Activated B cell treated with CpG ODN at 0.5 μM for 24 hours (primary cell): ENCODE measurements at places on chromosomes 7 and 10. TPM values are rescaled to one million over a fixed set of nuclear protein-coding genes. Genes with fewer than 3 reads are reported as not detected.

DNA sequence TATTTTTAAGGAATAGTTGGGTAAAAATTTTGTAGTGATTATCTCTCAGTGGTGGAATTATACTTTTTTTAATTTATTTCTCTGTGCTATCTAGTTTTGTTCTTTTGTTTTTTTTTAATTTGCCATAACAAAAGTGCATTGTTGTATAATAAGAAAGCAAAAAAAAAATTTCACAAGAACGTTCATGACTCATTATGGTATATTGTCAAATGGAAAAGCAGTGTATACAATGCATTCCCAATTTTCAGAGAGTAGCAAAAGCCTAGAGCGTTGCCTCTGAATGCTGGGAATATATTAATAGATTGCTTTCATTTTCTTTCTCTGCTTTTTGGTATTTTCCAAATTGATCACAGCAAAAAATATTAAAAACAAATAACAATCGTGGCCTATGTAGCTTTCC, 46.3 kb upstream of the GPAM start:
- DNase-seq = no peak

DNA sequence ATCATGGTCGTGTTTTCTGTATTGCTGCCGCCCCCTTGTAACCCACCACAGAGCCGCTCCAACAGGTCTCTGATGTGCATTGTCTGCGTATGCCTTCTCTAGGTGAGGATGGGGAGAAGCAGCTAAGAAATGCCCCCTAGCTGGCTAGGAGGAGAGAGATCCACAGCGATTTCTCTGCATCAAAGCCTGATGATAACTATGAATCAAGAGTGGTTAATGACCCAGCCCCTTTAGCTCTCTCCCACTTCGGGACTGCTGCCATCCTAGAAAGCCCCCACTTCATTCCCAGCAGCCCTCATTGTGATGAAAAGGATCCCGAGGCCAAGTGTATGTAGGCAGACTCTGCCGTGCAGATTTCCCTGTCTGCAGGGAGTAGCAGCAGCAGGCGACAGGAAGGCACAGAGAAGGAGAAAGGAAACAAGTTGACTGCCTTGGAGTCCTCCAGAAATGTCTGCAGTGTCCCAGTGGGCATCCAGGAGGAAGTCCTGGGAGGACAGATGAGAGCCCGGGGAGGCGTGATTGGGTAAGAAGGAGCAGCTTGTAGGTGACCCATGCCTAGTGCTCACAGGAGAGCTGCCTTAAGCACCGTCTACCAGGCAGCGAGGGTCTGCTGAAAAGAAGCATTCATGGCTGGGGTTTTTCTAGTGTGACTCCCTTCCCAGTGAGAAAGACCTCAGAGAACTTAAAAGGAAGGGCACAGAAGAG, 2.9 kb downstream of the PLXNA4 start:
- DNase-seq = no peak

OGDHL gene
- not detected in 2 replicates for total RNA-seq

DNA sequence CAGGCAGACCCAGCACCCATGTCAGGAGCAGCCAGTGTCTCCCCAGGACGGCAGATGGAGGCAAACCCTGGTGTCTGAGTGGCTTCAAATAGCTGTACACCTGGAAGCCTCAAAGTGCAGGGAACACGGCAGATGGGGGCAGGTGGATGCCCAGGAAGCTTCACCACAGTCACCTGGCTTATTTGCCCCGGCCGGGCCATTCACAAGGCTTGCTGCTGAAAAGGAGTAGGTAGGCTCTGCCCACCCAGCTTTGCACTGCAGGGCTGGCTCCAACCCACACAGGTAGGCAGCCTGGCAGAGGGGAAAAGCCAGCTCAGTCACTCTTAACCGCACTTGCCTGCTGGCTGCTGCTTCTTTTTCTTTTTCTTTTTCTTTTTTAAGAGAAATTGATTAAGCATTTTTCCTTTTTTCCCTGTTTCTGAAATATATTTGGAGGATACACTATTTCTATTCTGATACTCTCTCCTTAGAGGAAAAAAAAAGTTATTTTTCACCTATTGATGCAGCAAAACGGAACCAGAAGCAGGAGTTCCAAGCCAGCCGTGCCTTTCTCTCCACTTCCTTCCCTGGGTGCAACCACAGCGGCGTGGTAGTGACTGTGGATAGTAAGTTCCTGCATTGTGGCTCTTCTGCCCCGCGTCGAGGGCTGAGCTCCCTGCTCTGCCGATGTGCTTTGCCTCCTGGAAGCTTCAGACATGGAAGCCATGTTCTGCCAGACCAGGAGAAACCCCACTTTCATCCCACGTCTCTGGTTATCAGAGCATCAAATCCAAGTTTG, 118.3 kb downstream of the KLF6 start:
- no peak for DNase-seq

FXYD4 gene
- not detected in 2 replicates for total RNA-seq

GRCh38 chr7:127940381-127941160, 90.7 kb downstream of the LRRC4 start:
- DNase-seq = no peak

DNA sequence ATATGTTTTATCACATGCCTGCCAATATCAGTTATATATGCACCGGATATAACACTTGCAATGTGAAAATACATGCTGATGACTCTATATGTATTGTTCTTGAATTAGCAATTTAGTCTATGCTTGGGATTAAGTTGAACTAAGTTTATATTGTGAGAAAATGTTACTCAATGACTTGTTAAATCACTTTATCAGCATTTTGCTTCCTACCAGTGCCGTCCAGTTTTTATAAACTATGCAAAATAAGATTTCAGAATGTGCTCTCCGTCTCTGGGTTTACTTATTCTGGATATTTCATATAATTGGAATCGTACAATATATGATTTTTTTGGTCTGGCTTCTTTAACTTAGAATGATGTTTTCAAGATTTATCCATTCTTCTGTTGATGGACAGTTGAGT, 25.5 kb upstream of the SLC26A3 start:
- no peak for DNase-seq

DNA sequence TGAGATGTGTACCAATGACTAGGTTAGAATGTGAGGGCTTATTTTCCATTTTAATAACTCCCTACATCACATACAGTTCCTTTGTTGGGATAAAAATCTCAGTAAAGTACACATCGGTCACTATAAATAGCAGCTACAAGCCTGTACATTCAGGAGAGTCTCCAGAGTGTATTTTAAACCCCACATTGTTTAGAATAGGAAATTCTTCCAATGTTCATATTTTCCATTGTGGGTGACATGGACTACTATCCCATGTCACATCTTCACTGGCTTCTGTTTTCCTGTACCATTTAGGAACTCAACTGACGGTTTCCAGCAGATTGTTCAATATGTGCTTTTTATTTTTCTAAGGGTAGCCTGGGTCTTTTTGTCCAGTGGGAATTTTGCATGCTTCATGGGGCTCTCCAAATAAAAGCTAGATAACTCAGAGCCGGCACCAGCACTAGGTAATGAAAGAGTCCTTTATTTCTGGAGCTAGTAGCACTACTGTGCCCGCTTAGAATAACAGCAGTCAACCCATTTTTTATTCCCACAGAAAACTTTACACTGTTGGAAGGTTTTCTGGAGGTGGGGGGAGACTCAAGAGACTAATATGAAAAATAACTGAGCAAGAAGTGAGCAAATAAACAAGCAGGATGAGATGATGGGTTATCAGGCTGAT, 100.5 kb downstream of the CALD1 start:
- DNase-seq = no peak

PDGFA gene
- 6.0 and 7.3 TPM in 2 replicates for total RNA-seq

- DNase-seq = no peak
Observed at GRCh38 chr7:124856299-124856888, 73.2 kb downstream of the POT1 start.

PON1 gene
- not detected in 2 replicates for total RNA-seq

DNA sequence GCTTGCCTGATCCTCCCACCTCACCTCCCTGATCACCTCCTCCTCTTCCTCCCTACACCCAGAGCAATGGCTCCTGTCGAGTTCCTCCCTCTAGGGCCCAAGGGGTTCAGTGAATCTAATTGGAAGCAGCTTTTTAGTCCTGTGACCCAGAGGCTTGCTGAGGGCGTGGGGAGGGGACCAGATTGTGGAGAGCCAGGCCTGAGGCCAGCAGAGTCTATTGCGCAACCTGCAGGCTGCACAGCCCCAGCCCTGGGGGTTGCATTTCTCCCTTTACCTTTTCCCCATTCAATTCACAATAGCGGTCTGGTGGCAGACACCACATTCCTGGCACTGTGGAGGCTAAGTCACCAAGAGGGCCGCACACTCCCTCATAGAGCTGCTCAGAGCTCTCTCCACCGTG, 32.5 kb downstream of the GHRHR start:
- no peak for DNase-seq

- no peak for DNase-seq
Observed at GRCh38 chr10:10247585-10247984, 770.1 kb upstream of the CELF2 start.

EBF3 gene
- not detected in 2 replicates for total RNA-seq

GRCh38 chr10:133124357-133125211, 35.4 kb upstream of the KNDC1 start:
- DNase-seq = no peak
